ENCODE measurements at places on chromosomes 2 and 18. TPM values are rescaled to one million over a fixed set of nuclear protein-coding genes. Genes with fewer than 3 reads are reported as not detected.

The TANC1 gene
- total RNA-seq = 14.9 TPM

DNA sequence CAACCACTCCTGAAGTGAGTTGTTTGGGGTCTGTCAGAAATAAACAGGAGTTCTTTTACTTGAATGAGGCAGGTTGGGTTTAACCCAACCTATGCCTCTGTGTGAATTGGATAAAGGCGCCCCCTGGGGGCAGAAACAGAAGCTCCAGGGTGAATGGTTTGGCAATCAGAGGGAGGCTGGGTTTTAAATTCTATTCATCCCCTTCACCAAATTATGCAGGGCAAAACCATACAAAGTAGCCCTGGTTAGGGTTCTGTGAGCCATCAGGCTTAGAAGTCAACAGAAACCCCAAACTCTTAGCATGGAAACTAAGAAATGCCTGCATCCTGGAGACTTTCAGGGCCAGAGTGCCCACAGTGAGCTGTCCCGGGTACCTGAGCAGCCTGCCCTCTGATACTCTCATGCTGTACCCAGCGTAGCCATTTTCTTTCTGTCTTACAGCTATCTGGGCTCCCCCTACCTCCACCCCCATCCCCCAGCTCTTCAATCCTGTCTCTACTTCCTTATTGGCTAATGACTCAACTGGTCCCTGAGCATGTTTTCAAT, 241.5 kb downstream of the ICOS start:
- peak; percentile 26 for DNase-seq

The CACNB4 gene
- 0.20 TPM for total RNA-seq

The RAB6D gene
- total RNA-seq = 0.10 TPM

GRCh38 chr2:44799754-44800153, 141.7 kb upstream of the SIX3 start:
- no peak for DNase-seq

GRCh38 chr2:215028231-215028630, 110.2 kb downstream of the ABCA12 start:
- DNase-seq = no peak

GRCh38 chr18:11512096-11513025, 97.0 kb upstream of the SLC35G4 start:
- DNase-seq = peak; percentile 32

DNA sequence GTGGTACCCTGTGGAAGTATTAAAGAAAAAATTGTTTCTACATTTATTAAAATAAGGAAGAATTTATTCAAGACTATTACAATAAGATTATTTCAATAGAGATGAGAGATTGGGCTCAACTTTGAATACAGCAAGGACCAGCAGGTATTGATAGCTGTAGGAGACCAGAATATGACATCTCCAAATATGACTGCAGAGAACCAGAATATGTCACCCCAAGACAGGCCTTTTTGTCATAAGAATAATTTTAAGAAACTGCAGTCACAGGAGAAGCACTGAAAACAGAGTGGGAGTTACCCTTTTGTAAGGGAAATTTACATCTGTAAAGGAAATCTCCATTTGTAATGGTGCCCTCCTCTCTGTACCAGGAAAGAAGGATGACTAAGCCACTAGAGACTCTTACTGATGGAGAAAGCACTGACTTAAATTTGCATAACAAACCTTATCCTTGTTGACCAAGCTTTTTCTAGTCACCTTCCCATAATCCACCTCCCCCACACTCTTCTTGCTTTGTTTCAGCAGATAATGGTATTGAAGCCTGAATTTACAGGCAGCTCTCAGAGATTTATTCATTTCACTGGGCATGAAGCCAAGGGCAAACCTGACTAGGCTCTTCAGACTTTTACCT, 145.1 kb upstream of the RMP24 start:
- no peak for DNase-seq

DNA sequence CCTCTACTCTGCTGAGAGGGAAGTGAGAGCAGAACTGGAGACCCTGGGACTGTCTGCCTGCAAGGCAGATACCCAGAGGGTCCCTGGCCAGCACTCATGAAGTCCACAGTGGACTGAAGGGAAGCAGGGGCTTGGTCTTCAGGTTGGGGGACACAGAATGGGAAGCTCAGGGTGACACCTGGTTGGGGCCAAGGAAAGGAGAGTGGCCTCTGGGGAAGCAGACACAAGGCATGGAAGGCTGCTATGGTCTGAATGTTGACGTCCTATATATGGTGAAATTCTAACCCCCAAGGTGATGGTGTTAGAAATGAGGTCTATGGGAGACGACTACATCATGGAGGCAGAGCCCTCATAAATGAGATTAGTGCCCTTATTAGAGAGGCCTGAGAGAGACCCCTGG, 69.3 kb downstream of the MRO start:
- no peak for DNase-seq

GRCh38 chr2:156151351-156151750, 181.2 kb downstream of the NR4A2 start:
- DNase-seq = peak; percentile 1

DNA sequence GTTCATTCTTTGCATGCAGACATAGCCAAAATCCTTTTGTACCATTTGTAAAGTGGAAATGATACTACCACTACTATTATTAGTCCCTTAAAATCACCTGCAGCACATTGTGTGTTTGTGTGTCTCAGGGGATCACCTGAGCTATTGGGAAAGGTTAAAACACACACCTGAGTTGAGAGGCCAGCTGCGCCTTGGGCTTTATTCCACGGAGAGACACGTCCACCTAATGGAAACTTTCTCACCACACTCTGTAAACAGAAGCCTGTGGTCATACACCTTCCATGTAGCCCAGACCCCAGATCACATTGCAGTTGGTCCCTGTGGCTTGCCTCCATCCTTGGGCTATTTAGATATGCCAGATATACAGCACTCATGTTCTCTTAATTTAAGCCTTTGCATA, 81.8 kb upstream of the SH3BP4 start:
- DNase-seq = no peak

The AGXT gene
- total RNA-seq = not detected

DNA sequence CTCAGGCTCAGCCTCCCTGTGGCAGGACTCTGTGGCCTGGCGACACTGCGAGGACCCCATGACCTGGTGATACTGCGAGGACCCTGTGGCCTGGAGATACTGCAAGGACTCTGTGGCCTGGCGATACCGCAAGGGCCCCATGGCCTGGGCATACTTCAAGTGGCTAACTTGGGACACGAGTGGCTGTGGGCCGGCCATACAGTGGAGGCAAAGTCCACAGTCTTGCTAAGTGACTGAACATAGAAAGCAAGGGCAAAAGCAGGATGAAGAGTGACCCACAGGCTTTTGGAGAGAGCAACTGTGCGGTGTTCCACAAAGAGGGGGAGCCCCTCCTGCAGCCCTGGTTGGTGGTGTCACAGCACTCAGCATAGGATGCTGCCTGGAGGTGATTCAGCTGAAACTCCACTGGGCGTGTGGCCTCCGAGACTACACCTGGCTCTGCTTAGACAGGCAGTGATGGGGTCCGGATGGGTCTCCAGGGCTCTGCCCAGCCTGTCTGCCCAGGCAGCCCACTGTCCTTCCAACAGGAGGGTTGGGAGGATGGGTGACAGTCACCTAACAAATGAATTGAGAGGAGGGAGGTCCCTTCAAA, 691.0 kb upstream of the HS6ST1 start:
- no peak for DNase-seq

- peak; percentile 69 for DNase-seq
Measured at GRCh38 chr2:119407430-119408220, 24.0 kb upstream of the TMEM37 start.

DNA sequence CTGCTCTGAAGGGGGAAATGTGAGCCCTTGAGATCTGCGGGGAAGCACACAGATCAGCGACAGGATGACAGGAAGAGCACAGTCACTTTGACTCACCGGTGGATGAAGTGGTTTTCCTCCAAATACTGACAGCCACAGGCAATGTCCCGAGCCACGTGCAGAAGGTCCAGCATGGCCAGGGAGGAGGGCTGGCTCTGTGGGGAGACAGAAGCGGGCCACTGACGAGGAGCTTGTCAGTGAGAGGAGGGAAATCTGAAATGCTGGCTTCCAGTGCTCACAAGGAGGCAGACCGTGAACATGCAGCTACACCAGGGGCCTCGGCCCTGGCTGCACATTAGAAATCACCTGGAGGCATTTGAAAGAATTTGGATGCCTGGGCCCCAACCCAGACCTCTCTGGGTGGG, 98.7 kb downstream of the CLIP4 start:
- DNase-seq = no peak

DNA sequence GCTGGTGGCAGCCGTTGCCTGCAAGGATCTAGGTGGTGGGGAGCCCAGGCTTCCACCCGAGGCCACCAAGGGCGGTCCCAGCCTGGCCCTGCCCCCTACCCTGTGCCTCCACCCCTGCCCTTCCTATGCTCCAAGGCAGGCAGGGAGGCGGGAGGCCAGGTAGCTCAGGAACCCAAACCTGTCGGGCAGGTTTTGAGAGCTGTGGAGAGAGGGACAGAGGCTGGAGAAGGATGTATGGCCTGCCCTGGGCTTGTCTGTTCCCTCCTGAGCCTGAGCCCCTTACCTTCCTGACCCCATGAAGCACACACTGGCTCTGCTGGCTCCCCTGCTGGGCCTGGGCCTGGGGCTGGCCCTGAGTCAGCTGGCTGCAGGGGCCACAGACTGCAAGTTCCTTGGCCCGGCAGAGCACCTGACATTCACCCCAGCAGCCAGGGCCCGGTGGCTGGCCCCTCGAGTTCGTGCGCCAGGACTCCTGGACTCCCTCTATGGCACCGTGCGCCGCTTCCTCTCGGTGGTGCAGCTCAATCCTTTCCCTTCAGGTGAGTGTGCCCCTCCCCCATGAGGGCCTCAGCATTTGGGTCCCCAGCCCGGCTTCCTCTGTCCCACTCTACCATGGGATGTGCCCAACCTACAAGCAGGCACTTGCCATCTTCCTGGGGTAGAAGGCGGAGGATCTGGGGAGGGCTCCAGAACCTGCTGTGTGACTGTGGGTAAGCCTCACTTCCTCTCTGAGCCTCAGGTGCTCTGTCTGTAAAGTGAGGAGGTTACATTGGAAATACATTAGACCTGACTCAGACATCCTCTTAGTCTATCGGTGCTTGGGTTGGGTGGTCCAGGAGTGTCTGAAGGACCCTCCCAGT, at the start of gene PROM2:
Gene PROM2 (plus strand): TSS at position 159 of the 860 bp plus-strand sequence. CDS start 137 bp downstream, at position 296.
- no peak for DNase-seq

GRCh38 chr2:10811517-10811916, 1.1 kb downstream of the PDIA6 start:
- no peak for DNase-seq

DNA sequence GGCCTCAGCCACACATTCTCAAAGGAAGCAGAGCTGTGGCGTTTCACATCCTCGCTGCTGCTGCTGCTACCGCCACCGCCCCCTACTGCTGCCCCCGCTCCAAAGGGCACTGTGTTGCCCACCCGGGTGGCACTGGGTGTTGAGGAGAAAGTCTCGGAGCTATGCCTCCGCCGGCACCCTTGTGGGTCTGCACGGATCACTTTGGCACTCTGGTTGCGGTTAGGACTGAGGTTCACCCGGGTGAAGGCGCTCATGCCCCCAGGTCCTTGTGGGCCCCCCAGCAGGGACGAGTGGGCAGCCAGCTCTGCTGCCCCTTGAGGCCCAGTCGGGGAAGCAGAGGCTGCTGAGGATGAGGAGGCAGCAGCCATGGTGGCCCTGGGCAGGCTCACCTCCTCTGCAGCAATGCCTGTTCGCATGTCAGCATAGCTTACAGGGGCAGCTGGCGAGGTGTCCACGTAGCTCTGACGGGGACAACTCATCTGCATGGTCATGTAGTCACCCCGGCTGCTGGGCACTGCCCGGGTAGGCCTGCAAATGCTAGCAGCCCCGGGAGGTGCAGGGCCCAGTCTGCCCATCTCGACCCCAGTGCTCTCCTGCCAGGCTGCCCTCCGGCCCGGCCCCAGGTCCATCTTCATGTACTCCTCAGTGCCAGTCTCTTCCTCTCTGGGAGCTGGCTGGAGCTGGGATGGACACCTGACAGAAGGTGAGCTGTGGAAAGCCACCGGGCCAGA, 4.2 kb downstream of the IRS1 start:
- DNase-seq = no peak

DNA sequence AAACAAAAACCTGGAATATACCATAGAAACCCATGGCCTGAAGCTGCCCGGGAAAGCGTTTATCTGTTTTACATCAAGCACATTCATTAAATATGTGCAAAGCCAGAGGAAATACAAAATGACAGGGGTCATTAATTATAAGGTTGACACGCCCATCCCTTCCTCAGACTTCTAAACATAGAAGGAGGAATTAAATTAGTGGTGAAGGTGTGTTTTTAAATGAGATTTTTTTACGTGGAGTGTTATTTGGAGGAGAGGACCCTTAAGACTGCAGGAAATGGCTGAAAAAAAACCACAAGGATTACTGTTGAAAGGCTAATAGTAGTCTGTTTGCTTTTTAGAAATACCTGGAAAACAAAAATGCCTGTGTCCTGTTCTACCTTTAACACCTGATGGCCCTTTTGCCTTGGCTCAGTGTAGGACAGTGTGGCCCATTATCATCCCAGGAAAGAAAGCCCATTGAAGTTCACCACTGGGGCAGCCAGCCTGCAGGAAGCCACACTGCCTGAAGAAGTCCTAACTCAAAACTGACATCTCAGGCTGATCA, 123.2 kb downstream of the EPHA4 start:
- DNase-seq = no peak

The CRYBA2 gene
- not detected for total RNA-seq

DNA sequence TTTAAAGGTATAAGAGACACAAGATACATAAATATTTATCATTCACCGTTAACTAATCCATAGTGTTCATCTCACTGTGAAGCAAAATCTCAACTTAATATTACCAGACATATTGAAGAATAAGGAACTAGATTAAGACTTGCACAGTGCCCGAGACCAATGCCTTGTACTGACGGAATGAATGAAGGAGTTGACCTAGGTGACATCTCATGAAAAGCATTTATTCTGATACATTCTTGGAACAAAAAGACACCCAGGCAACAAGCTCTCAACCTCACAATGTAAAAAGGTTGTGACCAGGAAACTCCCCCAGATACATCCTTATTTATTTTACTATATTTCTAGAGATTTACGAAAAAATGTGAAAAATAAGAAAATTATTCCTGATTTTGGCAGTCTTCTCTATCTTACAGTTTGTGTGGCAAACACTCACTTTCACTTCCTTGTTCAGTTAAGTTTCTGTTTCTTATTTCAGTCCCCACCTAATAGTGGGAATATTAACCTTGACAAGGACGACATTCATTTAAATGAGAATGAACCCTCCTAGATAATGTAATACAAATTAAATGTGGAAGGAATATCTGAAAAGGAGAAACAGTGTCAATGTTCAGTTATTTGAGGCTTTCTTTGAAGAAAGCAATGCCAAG, 28.4 kb downstream of the M1AP start:
- DNase-seq = no peak

GRCh38 chr18:10041180-10041579, 127.4 kb downstream of the VAPA start:
- DNase-seq = no peak

GRCh38 chr2:142980246-142981068, 103.0 kb downstream of the KYNU start:
- peak; percentile 52 for DNase-seq

The SRSF7 gene
- 76.1 TPM for total RNA-seq

DNA sequence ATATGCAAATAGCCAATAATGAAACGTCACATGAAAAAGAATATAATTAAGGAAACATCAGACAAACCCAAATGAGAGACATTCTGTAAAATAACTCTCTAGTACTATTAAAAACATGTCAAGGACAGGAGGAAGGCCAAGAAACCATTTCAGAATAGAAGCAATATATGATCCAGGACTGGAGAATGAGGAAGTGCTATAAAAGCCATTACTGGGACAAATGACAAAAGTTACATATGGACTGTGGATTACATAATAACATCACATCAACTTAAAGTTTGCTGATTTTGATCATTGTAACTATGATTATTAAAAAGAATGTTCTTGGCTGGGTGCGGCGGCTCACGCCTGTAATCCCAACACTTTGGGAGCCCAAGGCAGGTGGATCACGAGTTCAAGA, 81.3 kb downstream of the CRACDL start:
- DNase-seq = no peak

The TMEFF2 gene
- 0.14 TPM for total RNA-seq

GRCh38 chr2:30280596-30281434, 49.5 kb downstream of the LBH start:
- DNase-seq = no peak
